ENCODE measurements at places on chromosomes 5 and 9.

GRCh38 chr9:113427629-113428028 is 17.1 kb downstream of the C9orf43 start:
- no peak for DNase-seq

GRCh38 chr9:4540425-4540824 is 50.2 kb downstream of the SLC1A1 start:
- no peak for DNase-seq

DNA sequence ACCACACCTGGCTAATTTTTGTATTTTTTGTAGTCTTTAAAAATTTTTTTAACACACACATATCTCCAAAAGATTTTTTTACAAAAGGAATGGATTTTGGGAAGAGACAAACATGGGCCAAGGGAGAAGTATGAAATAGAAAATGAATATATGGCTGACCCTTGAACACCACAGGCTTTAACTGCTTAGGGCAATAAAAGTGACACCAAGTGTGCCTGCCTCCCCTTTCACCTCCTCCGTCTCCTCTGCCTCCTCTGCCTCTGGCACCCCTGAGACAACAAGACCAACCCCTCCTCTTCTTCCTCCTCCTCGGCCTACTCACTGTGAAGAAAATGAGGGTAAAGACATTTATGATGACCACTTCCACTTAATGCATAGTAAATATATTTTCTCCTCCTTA is 483.9 kb downstream of the KDM4C start:
- no peak for DNase-seq

- no peak for DNase-seq
Measured at GRCh38 chr5:1167361-1167727, 34.1 kb upstream of the SLC6A19 start.

DNA sequence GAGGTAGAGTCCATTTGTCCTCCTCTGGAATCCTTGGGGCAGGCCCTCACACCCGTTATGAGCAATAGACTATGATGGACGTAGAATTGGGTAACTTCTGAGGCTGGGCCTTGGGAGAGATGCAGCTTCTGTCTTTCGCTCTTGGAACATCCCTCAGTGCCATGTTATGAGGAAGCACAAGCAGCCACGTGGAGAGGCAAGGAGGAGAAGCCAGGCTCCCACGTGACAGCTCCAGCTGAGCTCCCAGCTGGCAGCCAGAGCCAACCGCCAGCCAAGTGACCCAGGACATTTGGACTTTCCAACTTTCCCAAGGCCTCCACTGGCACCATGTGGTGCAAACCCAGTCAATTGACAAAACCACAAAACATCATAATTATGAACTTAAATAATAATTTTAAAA is 43.0 kb upstream of the BOD1 start:
- DNase-seq = no peak

GRCh38 chr5:39005566-39006232 is 68.5 kb downstream of the RICTOR start:
- no peak for DNase-seq

- DNase-seq = no peak
Measured at GRCh38 chr5:129398026-129398678, 61.9 kb upstream of the ADAMTS19 start.

- DNase-seq = no peak
Measured at GRCh38 chr5:135526924-135527323, 8.8 kb downstream of the NEUROG1 start.

- DNase-seq = no peak
Measured at GRCh38 chr5:59261969-59262368, 631.6 kb downstream of the PDE4D start.

- DNase-seq = no peak
Measured at GRCh38 chr9:126617003-126617822, 3.5 kb downstream of the LMX1B start.

- DNase-seq = no peak
Measured at GRCh38 chr9:92762781-92763708, 1.6 kb downstream of the BICD2 start.

DNA sequence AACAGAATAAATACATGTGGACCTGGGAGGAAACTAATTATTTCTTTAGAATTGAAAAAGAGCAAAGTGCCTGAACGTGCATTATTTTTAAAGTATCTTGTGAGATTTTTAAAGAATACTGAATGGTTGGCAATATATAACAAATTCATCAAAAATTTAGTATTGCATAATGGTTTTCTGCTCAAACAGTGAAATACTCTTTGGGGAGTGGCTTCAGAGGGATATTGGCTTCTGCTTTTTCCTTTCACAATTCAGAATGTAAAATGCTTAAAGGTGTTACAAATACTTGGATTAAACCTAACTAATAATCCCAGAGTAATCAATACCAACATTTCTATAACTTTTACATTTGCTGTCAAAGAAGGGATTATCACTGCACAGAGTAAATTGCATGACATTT is 379.3 kb upstream of the CHD1 start:
- DNase-seq = no peak

- DNase-seq = no peak
Measured at GRCh38 chr9:35313916-35314315, 152.1 kb downstream of the UNC13B start.

DNA sequence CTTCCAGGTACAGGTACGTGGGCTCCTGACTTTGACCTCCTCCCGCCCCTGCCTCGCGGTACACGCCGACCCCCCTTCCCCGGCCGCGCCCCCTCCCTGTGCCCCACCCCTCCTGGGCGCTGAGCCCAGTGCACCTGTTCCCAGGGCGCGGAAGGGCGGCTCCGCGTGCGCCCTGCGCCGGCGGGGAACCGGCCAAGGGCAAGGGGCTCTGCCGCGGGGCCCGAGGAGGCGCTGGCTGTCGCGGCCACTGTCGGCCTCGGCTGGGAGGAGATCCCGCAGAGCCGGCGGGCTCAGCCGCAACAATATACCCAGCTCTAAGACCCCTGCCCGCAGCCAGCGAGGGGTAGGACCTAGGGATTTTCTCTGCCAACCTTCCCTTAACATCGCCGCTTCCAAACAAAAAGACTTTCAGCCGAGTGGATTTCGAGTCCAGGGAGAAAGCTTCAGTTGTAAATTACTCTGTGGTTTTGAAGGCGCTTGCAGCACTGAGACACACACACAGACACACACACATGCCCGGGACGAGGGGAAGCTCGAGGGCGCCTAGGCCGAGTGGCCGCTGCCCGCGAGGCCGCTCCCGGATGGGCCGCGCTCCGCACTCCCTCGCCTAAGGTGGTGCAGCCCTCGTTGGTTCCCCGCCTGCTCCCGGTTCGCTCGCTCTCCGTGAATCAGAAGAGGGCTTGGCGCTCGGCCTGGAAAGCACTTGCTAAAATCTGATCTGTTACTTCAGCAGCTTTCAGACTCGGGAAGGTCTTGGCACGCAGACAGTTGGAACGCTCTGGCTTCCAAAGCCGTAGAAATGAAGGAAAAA is 1.2 kb downstream of the FGF18 start:
- DNase-seq = no peak

DNA sequence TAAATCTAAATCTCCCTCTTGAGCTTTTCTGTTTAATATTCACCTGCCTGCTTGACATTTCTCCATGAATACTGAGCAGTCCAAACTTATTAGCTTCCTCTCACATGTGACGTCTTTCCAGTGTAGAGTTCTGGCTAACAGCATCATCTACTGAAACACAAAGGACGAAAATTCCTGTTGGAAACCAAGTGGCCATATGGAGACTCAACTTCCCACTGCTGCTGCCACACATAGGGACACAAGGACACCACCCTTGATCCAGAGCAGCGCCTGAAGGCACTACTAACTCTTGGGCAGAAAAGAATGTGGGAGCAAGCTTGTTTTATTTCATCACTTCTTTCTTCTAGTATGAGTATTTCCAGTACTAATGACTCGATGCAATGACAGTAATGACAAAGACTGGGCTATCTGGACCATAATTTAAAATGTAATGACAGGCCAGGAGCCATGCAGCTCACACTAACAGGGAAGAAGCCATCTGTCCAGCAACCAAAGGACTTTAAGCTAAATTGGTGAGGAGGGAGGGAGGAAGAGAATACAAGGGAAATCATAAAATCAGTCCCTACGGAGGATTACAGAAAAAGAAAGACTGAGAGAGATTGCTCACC is 19.2 kb downstream of the RNF130 start:
- DNase-seq = no peak

- DNase-seq = no peak
Measured at GRCh38 chr5:16549491-16550206, 67.1 kb downstream of the RETREG1 start.

DNA sequence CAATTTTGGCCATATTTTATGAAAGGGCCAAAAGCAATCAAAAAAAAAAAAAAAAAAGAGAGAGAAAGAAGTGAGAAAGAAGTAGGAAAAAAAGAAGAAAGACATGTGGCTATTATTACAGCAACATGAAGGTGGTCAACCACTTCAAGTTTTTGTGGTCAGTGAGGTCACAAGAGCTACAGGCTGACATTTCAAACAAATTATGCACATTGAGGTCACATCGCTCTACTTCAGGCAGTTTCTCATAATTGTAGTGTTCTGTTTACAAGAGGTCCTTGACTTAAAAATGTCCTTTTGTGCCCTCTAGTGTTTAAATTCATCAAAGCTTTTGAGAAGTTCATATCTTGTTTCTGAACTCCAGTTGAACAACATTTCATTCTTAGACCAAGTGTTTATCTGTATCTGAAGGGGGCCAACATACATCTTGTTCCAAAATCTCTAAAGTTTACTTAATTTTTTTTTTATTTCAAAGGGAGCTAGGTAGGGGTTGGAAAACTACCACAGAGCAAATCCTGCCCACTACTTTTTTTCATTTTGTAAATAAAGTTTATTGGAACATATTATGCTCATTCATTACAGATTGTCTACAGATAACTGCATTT is 513.1 kb downstream of the PDE4D start:
- no peak for DNase-seq

DNA sequence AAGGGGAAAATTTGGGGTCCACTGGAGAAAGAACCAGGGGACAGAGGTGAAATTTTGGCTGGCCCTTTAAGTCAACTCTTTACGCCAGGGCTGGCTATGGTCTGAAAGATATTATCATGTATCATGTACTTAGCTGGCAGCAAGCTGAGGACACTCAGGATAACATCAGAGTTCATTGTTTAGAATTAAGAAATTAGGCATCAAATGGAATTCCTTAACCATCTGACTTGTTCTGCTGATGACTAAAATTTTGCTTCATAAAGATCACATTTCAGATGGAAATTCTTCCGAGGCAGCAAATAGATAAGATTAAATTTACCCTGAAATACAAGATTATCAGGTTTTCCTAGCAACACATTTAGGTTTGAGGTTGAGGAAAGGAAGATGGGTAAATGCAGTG is 269.4 kb upstream of the KLF9 start:
- DNase-seq = no peak

DNA sequence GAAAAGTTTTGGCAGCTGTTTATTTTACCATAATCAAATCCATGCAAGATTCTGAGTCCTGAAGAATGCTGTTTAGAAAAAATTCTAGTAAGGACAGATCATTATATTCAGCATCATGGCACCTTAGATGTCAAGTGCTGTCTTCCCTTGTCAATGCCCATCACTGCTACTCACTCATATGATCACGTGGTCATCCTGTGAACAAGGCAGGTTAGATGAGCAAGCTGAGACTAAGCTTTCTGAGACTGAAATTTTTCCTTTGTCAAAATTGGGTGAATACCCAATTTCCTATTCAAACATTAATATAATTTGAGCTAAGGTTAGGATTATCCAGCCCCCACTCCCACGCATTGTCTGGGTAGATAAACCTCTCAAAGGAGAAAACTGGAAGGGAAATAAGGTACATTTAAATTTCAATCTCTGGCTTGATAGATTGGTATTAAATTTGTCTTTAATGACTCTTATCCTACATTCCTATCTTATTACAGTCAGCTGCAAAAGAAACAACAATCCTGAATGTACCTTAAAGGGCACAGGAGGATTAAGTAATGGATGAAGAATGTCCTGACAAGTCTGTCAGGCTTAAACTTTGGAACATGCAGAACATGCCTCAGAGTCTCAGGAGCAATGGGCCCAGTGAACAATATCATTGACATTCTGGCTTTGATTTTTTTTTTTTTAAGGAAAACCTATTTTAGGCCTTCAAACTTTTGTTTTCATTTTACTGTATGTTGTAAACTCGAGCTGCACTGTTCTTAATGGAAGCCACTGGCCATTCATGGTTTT is 148.7 kb upstream of the RANBP3L start:
- no peak for DNase-seq

DNA sequence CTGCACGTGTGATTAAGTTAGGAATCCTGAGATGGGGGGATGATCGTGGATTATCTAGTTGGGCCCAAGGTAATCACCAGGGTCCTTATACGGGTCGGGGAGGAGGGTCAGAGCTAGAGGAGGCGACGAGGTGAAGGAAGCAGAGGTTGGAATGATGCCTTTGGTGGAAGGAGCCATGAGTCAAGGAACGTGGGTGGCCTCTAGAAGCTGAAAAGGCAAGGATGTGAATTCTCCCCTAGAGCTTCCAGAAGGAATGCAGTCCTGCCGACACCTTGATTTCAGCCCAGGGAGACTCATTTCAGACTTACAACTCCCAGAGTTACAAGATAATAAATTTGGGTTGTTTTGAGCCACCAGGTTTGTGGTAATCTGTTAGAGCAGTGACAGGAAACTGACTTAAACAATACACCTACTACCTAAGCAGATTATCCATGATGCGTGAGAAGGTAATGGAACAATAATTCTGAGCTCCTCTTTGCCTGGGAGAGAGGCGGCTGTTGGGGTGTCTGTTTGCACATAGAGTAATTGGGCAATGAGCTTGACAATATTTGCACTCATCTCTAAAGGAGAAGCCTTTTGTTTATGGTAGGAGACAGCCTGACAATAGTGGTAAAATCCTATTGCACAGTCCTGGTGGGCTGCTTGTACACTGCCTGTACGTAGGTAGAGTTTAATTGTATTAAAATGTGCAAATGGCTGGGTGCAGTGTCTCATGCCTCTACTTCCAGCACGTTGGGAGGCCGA is 129.3 kb upstream of the IER5L start:
- no peak for DNase-seq

GRCh38 chr5:77991084-77991483 is 214.9 kb upstream of the TBCA start:
- DNase-seq = no peak

- peak; percentile 6 for DNase-seq
Measured at GRCh38 chr5:78467752-78468357, 107.4 kb downstream of the SCAMP1 start.

- DNase-seq = no peak
Measured at GRCh38 chr9:92645041-92645440, 24.9 kb downstream of the IPPK start.

DNA sequence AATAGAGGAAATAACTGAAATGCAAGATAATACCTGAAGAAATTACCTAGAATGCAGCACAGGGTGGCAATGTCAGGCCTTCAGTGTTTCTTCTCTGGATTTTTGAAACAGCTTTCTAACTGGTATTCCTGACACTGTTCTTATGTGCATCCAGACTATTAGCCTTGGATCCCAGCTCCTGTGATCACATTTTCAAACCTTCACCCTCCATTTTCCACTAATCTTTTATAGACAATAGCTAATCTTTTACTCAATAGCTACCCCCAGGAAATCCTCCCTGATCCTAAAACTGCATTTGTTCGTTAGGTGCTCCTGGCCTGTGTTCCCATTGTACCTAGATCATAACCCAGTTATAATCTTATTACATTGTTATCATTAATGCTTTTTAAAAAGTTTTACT is 101.5 kb upstream of the DHFR start:
- no peak for DNase-seq
